ENCODE measurements at places on chromosomes 12 and 14. TPM values are rescaled to one million over a fixed set of nuclear protein-coding genes. Genes with fewer than 3 reads are reported as not detected.

DNA sequence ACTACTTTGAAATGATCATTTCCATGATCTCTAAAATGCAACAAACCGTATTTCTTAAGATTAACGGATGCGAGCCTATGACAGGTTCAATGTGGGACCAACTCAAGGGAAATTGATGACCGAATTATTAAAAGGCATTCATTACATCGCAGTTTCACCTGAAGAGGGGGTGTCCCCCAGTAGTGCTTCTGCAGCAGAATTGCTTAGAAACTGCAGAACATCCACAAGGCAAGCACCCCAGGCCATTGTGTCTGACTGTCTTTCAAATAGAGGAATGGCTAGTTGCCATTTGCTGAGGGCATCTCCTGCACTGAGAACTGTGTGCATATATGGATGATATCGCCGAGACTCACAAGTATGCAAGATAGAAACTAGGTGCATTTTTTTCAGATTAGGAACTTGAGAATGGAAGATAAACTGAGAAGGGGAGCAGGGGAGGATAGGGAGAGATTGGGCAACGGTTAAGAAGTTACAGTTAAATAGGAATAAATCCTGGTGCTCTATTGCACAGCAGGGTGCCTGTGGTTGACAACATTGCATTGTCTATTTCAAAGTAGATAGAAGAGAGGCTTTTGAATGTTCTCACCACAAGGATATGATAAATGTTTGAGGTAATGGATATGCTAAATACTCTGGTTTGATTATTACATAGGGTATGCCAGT lies 234.3 kb upstream of the PLEKHG7 start:
- DNase-seq = no peak

DNA sequence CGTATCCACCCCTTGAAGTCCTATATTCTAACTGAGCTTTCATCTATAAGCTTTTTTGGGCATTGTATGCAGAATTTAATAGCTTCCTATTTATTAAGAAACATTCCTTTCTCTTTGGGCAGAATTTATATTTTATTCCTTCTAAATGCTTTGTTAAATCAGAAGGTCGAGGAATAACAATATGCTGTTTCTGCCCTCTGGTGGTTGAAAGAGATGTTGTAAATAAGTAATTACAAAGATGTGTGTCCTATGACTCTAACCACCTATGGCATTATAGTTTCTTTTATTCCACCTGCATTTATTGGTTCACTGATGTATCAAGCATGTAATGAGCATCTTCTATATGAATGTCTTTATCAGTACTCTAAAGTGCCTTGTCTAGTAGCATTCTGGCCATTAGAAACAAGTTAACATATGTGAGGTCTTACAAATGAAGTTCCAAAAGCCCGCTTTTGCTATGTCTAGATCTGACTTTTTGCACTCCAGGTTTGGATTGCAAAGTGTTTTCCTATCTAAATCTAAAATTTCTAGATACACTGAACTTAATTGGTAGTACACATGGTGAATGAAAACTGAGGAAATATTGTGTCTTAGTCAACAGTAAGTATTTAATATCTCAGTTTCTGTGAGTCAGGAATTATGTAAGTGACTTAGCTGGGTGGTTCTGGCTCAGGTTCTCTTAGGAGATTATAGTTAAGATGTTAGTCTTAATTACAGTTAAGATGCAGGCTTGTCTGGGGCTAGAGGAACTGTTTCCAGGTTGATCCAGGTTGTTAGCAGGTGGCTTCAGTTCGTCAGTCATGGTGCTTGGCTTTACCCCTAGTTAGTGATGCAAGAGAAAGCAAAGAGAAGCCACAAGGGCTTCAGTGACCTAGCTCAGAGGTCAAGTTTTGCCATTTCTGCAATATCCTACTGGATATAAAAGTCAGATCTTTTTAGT lies 57.5 kb downstream of the PLEKHA5 start:
- no peak for DNase-seq

DNA sequence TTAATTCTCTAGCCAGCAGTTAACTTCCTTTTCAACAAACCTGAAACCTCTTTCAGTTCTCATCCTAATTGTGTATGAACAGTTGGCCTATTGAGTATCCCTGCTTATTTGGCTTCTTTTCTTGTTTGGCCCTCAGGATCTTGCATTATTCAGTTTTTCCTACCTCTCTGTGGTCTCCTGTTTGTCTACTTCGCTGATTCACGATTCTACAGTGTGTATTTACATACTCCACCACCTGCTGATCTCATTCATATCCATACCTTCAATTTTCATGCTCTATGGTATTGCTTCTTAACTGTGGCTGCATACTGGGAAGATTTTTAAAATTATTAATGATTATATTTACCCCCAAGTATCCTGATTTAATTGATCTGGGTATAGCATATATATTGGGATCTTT lies 56.4 kb downstream of the RASSF9 start:
- DNase-seq = no peak

Gene COX8C
- total RNA-seq = 0.52 TPM

Gene BLTP3B
- total RNA-seq = 45.0 TPM

DNA sequence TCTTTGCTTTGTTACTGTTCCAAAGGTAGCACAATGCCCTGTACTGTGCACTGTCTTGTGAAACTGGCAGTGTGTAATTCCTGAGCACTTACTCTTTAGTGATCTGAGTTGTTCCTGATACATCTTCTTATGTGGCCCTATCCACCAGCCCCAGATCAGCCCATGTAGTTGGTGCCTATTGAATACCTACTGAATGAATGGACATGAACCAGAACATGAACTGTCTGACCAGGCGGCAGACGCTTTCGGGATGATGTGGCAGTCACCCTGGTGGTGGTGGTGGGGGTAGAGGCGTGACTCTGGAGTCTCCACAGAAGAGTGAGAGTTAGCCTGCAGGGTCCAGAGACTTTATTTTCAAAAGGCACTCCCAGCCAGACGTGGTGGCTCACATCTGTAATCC lies 46.6 kb upstream of the PAPOLA start:
- no peak for DNase-seq

GRCh38 chr12:121927813-121928212 lies 9.4 kb downstream of the CFAP251 start:
- DNase-seq = no peak

DNA sequence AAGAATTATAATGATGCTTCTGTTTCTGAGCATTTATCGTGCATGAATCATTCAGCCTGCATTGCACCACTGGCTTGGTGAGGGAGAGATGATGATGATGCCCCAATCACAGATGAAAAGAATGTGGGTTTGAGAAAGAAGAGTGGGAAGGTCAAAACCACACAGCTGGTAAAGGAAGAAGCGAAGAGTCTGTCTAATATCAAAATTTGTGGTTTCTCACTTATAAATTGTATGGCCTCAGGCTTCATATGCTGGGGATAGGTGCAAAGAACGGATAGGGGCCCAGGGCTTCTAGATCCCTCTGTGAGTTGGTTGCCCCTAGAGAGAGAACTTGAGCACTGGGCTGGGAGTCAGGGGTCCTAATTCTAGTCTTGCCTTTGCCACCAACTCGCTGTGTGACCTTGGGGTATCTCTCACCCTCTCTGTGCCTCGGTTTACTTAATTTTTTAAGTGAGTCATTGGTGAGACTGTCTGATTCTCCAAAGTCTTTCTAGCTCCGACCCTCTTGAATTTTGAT lies 2.2 kb downstream of the OASL start:
- DNase-seq = peak; percentile 5

GRCh38 chr12:79344855-79345847 lies 345.6 kb downstream of the PAWR start:
- no peak for DNase-seq

DNA sequence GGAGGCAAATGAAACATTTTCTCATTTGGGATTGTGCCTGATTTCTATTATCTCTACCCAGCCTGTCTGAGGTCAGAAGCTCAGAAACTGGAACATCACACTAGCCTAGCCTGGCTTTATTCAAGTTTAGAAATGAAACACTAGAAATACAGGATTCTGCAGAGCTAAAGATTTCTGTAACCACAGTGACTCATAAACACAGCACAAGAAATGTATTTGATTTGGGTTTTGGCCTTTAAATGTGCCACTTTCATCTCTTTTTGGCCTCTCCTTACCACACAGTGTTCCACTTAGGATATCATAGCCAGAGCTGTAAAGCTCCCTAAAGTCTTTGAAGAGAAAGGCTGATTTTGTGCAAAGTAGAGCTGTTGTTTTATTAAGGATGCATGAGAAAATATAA lies 307.5 kb downstream of the EMP1 start:
- no peak for DNase-seq

DNA sequence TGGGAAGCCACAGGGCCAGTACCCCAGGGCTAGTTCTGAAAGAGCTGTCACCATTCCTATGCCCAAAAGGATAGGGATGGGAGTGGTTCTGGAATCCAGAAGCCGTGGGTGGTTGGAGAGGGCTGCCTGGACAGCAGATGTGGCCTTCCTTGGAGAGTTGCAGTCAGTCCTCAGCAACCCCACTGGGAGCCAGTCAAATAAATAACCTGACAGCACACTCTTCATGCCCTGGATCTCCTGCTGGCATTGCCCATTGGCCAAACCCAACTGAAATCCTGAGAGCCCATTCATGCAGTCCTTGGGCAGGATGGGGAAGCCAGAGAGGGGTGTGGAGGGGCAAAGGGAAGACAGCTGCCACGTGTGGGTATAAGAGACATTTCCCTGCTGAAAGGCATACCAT lies 128.2 kb downstream of the PTPN11 start:
- no peak for DNase-seq

DNA sequence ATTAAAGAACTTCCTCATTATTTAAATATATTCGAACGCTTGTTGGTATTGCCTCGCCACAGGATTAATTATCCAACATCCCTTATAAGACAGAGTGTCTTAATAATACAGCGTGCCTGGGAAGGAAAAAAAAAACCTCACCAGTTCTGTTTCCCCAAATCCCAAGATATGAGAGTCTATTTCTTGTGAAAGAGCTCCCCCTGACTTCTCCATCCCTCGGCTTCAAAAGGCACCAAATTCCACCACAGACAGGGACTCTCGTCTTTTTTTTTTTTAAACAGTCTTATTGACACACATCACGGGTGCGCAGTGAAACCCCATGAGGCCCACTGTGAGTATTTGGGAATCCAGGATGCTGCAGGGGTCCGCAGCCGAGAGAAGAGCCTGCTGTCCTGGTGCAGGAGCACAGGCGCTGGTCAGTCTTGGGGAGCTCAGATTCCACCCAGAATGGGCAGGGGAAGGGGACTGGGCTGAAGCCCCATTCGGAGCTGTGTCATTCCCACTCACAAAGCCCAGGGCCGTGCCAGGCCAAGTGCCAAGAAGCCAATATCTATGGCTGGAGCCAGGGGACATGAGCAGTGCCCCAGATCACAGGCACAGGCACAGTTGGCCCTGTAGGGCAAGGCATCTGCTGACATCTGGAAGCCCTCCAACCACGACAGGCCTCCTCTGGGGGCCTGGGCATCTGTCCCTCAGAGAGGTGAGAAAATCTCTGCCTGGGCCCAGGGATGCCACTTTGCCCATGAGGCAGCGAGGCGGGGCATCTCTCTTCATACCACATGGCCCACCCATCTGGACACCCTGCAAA lies 71.9 kb downstream of the BCL11B start:
- no peak for DNase-seq

Gene LRIG3
- 23.7 TPM for total RNA-seq

- DNase-seq = no peak
Observed at GRCh38 chr14:38929416-38929815, 173.6 kb downstream of the SEC23A start.

- peak; percentile 67 for DNase-seq
Observed at GRCh38 chr14:74951443-74952179, 3.8 kb downstream of the PGF start.

DNA sequence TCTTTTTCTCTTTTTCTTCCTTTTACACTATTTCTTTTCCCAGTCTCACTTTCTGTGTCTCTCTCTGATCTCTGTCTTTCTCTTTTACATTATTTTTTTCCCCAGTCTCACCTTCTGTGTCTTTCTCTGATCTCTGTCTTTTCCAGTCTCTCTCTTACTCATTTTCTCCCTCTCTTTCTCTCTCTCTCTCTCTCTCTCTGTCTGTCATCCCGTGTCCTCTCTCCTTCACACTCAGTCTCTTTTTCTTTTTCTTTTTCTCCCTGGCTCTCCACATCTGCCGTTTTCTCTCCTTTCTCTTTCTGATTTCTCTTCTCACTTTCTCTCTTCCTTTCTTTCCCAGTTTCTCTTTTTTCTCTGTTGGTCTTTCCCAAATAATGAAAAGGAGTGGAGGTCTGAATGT lies 22.3 kb downstream of the DHRS4L2 start:
- no peak for DNase-seq

GRCh38 chr12:114361545-114361944 lies 44.4 kb downstream of the TBX5 start:
- DNase-seq = no peak

Gene MLEC
- total RNA-seq = 92.5 TPM

GRCh38 chr12:72546106-72546505 lies 273.9 kb downstream of the TRHDE start:
- no peak for DNase-seq

DNA sequence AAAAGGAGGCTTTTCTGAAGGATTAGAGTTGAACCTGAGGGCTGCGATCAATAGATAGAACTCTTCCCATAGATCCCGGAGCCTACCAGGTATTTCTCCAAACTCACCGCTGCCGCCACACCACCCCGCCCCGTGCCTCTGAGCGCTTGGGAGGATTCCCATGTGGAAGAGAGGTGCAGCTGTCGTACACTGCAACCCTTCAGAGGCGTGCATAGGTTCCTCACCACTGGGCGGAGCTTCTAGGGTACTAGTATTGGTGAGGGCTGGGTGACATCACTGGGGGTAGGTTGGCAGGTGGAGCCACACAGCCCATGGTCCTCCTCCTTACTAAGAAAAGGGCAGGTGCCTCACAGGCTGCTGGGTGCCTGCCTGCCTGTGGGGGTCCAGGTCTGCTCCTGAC lies 127.0 kb downstream of the TSPAN9 start:
- no peak for DNase-seq

GRCh38 chr14:49381778-49382177 lies 204.4 kb downstream of the RPS29 start:
- DNase-seq = no peak

DNA sequence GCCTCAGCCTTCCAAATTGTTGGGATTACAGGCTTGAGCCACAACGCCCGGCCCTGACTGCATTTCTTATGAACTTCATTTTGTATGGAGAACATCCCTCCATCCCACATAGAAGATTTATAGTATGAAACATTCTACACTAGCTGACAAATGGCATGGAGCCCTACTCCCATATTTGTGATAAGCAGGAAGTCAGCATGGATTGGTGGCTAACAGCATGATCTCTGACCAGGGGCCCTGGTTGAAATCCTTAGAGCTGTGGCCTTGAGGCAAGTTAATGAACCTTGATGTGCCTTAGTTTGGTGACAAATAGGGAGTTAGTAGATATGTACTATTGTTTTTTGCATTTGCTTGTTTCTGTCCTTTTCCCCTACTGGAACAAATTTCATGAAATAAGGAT lies 12.3 kb downstream of the IFI27L1 start:
- DNase-seq = no peak

Data from posterior vena cava (tissue), 2 donors.